LHCN-M2 (cell line): ENCODE measurements at places on chromosomes 12 and 14.

- no peak for DNase-seq
Observed at GRCh38 chr14:68632054-68632895, 160.6 kb downstream of the ZFP36L1 start.

GRCh38 chr12:108310489-108310888 lies 28.6 kb downstream of the CMKLR1 start:
- peak; percentile 36 for DNase-seq

GRCh38 chr12:27805238-27805637 lies 25.2 kb upstream of the MANSC4 start:
- no peak for DNase-seq

GRCh38 chr14:84579292-84579691 lies 950.7 kb upstream of the FLRT2 start:
- DNase-seq = no peak
